ENCODE measurements at places on chromosomes 2 and 18.

DNA sequence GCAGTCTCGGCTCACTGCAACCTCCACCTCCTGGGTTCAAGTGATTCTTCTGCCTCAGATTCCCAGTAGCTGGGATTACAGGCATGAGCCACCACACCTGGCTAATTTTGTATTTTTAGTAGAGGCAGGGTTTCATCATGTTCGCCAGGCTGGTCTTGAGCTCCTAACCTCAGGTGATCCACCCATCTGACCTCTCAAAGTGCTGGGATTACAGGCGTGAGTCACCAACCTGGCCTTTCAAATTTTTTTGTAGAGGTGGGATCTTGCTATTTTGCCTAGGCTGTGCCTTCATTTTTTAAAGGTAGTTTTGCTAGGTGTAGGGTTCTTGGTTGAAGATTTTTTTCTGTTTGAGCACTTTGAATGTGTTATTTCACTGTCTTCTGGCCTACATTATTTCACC lies 6.2 kb downstream of the HAUS1 start:
- DNase-seq = no peak

GRCh38 chr18:77482190-77483085 lies 232.8 kb downstream of the GALR1 start:
- no peak for DNase-seq

DNA sequence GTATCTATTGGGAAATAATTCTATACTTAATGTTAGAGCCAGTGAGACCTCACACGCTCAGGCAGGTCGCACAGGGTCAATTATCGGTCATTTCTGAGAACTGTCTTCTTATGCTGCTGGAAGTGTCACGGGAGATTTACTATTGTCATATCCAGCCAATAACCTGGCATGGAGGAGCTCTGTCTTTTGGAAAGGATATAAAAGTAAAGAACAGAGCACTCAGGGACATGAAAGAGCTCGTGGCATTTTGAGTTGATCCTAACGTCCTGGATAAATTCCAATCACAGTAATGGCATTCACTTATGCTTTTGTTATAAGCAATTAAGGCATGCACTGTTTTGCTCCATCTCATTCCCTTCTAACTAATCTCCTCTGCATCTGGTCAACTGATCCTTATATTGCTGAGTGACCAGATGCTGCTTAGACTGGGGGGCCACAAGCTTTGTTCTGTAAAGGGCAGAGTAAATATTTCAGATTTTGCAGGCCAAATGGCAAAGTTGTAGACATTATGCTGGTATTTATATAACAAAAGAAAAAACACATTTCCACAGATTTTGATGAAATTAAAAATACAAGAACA lies 453.5 kb upstream of the SMIM21 start:
- DNase-seq = no peak

GRCh38 chr2:147003081-147003480 lies 841.7 kb upstream of the ACVR2A start:
- DNase-seq = no peak

- DNase-seq = no peak
Observed at GRCh38 chr2:216453955-216454614, 41.8 kb downstream of the SMARCAL1 start.

GRCh38 chr2:235836491-235836911 lies 331.7 kb downstream of the GBX2 start:
- DNase-seq = no peak

Measured in SW 1271 (cell line).